ENCODE measurements at places on chromosomes 3 and 15. TPM values are rescaled to one million over a fixed set of nuclear protein-coding genes. Genes with fewer than 3 reads are reported as not detected.

C15orf62 gene
- polyA plus RNA-seq: 2.8 TPM

DNA sequence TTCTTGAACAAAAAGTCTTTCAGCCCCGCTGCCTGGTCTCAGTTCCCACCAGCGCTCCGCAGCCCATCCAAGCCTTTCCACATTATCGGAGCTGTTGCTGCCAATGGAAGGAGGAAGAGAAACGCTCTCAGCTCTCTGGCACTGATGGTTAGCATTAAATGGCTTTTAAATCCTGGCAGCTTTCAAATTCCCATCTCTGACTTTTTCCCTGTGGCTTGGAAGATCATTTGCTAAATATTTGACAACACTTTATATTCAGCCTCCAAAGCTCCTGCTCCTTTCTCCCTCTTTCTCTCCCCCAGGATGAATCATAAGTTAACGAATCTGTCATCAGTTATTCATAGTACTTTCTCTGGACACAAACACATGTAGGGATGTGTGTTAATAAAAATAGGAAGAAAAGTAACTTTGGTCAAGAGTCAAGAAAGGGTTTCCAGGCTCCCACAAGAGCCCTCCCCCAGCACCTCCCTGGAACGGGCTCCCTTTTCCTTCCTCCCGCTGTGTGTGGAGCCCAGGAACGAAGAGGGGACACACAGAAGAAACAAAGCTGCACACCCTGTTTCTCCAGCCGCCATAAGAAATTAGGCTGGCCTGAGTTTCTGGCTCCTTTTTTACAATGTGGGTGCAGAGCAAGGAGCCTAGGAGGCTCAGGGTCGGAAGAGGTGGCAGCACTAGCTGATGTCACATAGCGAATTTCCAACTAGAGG, 47.6 kb upstream of the TSEN2 start:
- peaks cover 24% of the 10 kb centered on the region for H3K4me1 ChIP-seq
- no peaks in the 10 kb centered on the region for H3K27me3 ChIP-seq
- no peak overlapping the region for H3K4me3 ChIP-seq
- DNase-seq: peak; percentile 68

DNA sequence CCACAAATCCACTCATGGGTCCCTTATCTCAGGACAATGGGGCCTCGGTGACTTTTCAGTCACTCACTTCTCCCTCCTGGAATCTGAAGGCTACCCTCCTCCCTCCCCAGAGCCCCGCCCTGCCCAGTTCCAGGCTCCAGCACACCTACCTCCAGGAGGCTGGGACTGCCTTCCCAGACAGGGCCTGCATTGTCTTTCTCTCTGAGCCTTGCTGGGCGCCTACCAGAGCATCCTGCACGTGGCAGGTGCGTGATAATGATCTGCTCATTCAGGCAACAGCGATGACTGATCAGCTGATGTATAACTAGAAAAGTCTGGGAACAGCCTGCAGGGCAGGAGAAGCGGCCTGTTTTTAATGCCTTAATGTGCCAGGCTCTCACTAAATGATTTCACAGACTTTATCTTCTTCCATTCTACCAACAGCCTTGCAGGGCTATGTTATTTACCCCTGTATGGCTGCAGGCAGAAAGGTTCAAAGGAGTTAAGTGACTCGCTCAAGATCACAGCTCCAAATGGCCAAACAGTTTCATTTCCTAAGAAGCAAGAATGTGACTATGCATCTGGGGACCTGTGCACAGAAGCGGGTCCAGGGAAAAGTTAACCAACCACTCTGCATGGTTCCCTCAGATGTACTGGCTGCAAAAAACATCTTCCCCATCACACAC, 6.3 kb downstream of the ADAMTS17 start:
- H3K36me3 ChIP-seq: no peaks in the 10 kb centered on the region
- peaks cover 2% of the 10 kb centered on the region for H3K27me3 ChIP-seq
- H3K4me1 ChIP-seq: peaks cover 24% of the 10 kb centered on the region
- no peak for DNase-seq
- H3K27ac ChIP-seq: no peak overlapping the region

ATR gene
- polyA plus RNA-seq: 21.2 TPM

DNA sequence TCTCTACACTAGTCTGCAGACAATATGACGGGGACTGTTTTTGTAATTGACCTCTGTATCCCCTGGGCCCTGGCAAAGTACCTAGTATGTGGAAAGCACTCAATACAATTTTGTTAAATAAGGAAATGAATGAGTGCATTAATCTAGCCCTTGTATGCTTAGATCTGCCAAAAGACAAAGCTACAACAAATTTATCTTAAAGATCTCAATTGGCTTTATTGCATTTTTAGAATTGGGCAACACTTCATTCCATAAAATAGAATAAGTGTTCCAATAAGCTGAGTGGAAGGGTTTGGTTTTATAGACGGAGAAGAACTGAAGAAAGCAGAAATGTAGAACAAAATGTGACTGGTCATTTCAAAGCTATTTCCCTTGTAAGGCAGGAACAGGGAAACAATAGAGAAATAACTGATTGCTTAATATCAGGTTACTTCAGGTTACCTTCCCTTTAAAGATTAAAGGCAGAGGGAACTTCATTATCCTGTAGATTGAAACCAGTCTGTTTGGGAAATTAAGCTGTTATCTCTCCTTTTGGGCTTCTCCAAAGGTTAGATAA, 108.3 kb upstream of the MME start:
- H3K4me1 ChIP-seq: no peaks in the 10 kb centered on the region
- no peak for DNase-seq
- H3K4me3 ChIP-seq: no peak overlapping the region
